Activated naive CD8-positive, alpha-beta T cell treated with anti-CD3 and anti-CD28 coated beads, Interleukin-2, amount 10 ng/mL, durations not matched to agents 7 days and 5 days (primary cell): ENCODE measurements at places on chromosomes 2 and 18. TPM values are rescaled to one million over a fixed set of nuclear protein-coding genes. Genes with fewer than 3 reads are reported as not detected.

GRCh38 chr2:147499785-147500184 lies 345.0 kb upstream of the ACVR2A start:
- H3K27me3 ChIP-seq = no peaks in the 10 kb centered on the region
- peaks cover 48% of the 10 kb centered on the region for H3K4me1 ChIP-seq
- peaks cover 35% of the 10 kb centered on the region for H3K36me3 ChIP-seq
- peak overlapping the region; percentile 58 for H3K4me3 ChIP-seq

- H3K27ac ChIP-seq = no peak overlapping the region
- H3K36me3 ChIP-seq = no peaks in the 10 kb centered on the region
- H3K4me3 ChIP-seq = no peak overlapping the region
- H3K4me1 ChIP-seq = peaks cover 8% of the 10 kb centered on the region
- no peak for DNase-seq
Observed at GRCh38 chr2:12428324-12428723, 288.4 kb upstream of the TRIB2 start.

DNA sequence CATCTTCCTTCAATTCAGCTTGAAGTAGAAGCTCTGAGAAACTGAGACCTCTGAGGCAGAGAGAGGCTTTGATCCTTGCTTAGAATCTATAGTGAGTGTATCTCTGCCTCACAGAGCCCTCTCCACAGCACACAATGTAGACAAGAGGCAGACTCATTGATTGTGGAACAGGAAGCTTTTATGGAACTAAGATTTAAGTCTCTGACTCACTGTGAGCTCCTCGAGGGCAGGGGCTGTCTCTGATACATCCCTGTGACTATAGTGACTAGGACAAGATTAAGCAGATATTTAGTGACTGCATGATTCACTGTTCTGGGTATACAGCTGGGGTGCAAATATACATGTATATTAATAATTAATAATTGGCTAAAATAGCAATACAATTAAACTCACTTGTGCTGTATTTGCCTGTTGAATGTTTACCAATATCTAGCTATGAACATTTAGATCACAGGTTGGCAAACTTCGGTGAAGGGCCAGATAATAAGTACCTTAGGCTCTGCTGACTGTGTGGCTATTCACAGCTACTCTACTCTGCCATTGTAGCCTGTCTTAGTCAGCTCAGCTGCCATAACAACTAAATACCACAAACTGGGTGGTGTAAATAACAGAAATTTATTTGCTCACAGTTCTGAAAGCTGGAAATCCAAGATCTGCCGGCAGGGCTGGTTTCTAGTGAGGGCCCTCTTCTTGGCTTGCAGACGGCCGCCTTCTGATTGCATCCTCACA lies 54.4 kb downstream of the ARHGEF4 start:
- no peak overlapping the region for H3K27ac ChIP-seq
- DNase-seq = no peak
- H3K27me3 ChIP-seq = peaks cover 9% of the 10 kb centered on the region
- H3K4me3 ChIP-seq = no peak overlapping the region
- no peaks in the 10 kb centered on the region for H3K36me3 ChIP-seq
- H3K4me1 ChIP-seq = no peaks in the 10 kb centered on the region

GRCh38 chr2:37219046-37219445 lies 12.3 kb downstream of the CEBPZ start:
- H3K27me3 ChIP-seq = no peaks in the 10 kb centered on the region
- H3K4me1 ChIP-seq = peaks cover 19% of the 10 kb centered on the region
- peaks cover 37% of the 10 kb centered on the region for H3K36me3 ChIP-seq
- DNase-seq = no peak

SH2D6 gene
- total RNA-seq = 1.4 TPM

TTR gene
- total RNA-seq = not detected

EGR4 gene
- not detected for total RNA-seq

IL1R2 gene
- total RNA-seq = not detected
